ENCODE measurements at places on chromosomes 7 and 10.
A peak's percentile ranks its signal among the peaks of the same experiment; 100 is the strongest.

DNA sequence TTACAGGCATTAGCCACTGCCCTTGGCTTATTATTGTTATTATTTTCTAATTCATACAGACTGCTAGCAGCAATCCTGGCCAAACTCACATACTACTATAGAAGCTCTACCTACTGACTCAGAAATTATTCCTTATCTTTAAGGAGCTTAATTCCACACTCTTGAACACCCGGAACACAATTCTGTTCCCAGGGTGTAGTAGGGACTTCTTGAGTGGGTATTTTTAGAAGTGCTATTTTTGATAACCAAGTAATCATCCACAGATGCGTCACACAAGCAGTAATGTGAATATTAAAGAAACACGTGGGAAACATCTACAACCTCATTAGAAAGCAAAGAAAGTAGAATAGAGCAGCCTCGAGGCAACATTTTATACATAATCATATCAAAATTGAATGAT is 149.2 kb downstream of the PTEN start:
- DNase-seq = no peak

GRCh38 chr7:92095380-92095779 is 38.9 kb downstream of the CYP51A1 start:
- no peak for DNase-seq

DNA sequence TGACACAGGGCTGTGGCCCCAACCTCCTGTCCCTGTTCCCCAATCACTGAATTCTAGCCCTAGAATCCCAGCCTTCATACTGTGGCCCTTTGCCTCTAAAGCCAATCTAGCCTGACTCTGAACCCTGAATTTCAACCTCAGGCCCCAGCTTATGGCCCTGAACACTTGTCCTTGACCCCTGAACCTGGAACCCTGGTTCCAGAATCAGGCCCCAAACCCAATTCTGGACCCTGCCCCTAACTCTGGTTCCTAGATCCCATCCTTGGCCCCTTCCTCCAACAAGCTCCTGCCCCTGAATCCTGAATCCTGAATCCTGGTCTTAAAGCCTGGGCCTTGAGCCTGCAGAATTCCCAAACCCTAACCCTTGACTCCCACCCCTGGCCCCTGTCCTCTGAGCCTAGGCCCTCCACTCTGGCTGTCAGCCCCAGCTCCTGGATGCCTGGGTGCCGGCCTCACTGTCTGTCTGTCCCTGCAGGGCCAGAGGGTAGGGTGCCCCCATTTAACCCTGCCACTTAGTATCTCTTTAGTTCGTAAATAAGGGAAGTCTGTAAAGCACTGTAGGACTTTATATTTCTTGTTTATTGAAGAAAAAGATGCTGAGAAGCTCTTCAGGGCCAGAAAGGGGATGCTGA is 1.3 kb downstream of the INPP5A start:
- DNase-seq = no peak

DNA sequence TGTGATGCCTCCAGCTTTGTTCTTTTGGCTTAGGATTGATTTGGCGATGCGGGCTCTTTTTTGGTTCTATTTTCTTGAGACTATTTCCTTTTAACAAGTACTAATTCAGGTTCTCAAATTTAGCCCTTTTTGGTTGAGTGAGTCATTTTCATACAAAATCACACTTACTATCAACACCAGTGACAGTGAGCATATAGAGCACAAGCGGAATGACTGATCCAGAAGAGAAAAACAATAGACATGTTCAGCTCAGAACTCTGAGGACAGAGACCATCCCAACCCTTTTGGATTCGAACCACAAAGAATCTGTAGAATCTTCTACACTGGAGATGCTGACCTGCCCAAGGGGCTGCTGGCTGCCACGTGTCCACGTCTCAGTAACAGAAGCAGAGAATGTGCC is 56.4 kb upstream of the INSYN2A start:
- no peak for DNase-seq

GRCh38 chr7:92244808-92245486 is 767 bp downstream of the KRIT1 start:
- no peak for DNase-seq

- no peak for DNase-seq
These were observed 265.3 kb upstream of the LRGUK start for GRCh38 chr7:133861876-133862275.

GRCh38 chr10:112131996-112132395 is 51.6 kb downstream of the GPAM start:
- DNase-seq = no peak

DNA sequence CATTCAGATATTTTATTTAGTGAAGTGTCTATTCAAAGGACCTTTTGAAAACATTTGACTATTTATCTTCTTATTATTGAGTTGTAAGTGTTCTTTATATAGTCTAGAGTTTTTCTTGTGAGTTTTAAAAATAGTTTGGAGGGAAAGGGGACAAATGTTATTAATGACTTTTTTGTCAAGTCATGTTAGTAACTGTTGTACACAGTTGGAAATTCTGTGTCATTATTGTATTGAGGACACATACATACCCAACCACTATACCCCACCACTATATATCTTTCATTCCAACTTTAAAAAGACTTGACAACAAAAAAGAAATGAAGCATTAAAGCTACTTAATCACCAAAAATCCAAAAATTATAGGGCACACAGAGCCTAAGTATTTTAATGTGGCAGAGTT is 53.2 kb upstream of the OIT3 start:
- DNase-seq = no peak

GRCh38 chr7:27364344-27364758 is 121.7 kb downstream of the EVX1 start:
- no peak for DNase-seq

DNA sequence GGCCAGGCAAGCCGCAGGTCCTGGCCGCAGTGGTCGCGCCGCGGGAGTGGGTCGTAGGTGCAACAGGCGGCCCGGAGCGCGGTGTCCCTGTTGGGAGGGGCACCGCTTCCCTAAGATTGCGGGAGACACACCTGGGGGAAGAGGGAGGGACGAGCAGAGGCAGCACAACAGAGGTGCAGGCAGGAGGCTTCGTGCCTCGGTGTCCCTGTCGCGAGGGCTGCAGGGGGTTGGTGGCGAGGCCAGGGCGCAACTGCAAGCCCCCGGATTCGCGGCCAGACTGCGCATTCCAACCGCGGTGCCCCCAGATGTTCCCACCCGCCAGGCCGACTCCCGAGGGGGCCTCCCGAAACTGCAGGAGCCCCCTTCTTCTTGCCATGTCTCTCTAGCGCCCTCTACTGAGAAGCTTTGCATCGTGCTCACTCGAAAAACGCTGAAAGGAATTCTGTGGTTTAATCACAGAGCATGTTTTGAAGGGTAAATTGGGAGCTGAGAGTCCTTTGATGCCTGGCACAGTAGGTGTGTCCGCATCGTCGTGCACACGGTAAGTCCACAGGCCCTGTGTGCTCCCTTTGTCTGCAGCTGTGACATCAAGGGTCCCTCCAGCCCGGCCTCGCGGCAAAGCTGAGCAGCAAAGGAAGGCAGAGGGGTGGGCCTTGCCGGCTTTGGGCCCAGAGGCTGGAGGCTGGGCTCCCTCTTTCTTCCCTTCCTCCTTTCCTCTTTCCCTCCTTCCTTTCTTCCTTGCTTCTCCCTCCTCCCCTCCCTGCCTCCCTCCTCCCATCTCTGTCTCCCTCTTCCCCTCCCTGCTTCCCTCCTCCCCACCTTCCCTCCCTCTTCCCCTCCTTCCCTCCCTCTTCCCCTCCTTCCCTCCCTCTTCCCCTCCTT is 6.2 kb upstream of the MBL2 start:
- DNase-seq = no peak

DNA sequence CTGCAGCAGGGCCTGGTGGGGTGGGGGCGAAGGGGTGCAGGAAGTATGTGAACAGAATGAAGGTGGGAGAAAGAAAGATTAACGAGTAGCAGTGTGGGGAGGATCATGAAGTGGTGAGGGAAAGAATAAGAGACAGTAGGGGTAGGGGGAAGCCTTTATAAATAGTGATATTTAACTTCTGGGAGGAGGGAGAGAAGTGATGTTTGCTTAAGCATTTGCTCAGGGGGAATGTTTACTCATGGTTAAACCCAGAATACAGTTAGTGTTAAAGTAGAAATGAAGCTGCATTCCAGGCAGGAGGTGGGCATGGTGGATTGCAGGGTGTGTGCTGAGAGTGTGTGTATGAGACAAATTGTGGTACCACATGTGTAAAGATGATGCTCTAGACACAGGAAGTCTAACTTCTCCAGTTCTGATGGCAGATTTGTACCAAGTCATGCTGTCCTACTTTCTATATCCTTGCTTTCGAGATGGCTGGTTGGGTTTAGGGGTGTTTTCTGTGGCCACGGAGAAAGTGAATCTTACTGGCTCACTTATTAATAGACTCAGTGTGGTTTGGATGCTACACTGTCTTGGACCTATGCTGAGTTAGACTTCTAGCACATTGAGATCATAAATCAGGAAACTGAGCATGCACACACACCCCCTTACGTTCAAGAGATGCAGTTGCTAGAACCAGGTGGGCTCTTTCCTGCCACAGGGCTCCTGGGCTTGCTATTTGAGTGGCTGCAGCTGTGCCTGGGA is 10.6 kb upstream of the DNMBP start:
- no peak for DNase-seq

- peak; percentile 3 for DNase-seq
These were observed 27.3 kb downstream of the HYAL4 start for GRCh38 chr7:123871998-123872867.

- no peak for DNase-seq
These were observed 6.9 kb downstream of the SNX10 start for GRCh38 chr7:26298472-26299058.

DNA sequence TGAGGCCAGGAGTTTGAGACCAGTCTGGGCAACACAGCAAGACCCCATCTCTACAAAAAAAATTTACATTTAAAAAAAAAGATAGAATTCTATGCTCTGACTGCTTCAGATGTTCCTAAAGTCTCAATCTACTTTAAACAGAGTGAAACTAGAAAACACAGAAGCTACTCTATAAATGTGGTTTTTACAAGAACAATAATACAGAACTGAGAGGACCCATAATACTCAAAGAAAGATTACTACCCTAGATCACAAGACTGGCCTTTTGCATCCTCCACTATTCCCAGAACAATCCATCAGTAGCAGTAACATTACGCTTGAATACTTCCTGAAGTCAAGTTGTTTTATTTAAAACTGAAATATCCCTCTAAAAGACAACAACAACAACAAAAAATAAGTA is 119.4 kb downstream of the ZFAND4 start:
- DNase-seq = no peak

DNA sequence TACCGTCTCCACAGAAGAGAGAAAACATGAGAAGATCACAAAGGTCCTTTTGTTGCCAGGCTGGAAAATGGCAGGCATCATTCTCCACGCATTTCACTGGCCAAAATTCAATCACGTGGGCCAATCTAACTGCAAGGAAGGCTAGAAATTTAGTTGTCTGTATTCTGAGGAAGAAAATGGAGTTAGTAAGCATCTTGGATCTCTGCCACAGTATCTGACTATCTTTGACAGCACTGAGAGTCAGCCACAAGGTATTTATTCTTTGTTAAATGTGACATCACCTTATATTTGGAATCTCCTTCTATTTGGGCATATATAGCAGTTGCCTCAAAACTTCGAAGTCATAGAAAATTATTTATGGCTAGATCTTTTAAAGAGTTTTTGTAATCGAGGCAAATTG is 213.9 kb downstream of the NSUN6 start:
- DNase-seq = no peak

DNA sequence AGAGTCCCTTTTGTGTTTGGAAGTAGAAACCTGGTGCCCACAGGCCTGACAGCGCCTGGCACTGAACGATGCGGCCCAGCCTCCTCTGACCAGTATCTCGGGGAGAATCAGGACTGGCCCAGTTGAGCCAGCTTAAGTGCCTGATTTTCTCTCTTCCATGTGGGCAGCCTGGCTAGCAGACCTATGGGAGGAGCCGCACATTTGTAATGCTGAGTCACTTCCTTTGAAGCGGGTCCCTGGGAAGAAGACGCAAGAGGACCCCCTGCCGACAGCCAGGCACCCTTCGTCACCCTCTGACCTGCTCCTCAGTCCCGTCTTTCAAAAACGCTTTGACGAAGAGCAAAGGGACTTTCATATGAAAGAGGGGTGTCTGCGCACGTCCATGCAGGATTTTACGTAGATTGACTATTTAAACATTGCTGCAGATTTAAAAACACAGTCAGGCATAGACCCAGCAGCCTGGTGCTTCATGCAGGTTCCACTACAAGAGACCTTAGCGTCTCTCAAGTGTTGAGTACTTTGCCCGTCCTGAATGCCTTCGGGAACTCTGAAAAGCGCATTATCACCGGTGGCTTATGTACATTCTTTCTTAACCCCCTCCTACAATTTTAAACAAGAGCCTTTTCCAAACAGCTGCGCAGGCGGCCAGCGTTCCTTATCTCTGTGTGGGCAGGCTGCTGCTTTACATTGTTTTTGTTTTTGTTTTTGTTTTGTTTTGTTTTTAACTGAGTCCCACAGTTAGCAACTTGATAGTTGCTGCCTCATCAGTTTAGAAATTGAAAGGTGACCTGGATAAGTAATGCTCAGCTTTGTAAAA is 36.5 kb upstream of the AP5Z1 start:
- no peak for DNase-seq

- DNase-seq = no peak
These were observed 94.3 kb downstream of the OAT start for GRCh38 chr10:124324451-124324850.

DNA sequence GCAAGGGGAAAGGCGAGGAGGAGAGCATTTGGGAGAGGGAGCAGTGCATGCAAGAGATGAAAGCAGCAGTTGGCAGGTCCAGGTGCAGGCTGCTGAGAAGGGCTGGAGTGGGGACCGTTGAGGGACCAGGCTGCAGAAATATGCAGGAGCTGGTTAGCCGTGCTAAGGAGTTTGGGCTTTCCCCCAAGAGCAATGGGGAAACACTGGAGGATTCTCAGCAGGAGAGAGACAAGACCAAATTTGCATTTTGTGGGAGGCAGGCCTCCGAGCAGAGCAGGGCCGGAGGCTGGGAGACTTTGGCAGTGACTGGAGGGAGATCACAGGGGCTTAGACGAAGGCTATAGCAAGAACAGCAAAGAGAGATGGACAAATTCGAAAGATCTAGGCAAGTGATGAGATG is 11.8 kb downstream of the BTBD16 start:
- DNase-seq = no peak

DNA sequence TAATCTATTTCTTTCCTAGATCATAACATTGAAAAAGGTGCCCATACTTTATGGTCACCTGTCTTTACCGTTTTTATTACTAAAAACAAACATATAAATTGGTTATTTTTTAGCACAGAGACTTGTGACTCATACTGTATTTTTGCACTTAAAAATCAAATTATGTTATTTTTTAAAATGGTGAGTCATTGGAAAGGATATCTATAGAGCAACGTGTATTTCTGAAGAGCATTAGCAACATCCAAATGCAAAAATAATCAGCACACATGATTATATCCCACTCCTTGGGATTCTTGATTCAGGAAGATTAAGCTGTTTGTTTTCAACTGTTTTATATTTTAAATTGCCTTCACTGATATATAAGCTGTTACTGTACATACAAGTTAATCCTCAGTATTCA is 40.7 kb upstream of the FMC1 start:
- no peak for DNase-seq

DNA sequence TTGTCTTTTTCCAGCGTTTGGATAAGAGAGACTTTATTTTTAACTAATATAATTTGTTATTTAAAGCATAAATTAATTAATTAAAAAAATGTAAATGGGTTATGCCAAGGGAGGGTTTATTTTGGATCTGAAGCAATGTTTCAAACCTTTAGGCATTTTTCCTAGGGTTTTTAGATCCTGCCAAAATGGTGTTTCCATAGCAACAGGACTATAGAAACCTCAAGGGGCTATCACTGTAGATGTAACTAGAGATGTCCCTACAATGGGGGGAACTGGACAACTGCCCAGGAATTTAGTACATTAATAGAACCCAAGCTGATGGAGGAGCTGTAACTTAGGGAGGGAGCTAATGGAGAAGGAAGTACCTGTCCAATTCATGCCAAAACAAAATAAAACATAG is 57.3 kb downstream of the SLC39A12 start:
- DNase-seq = no peak

GRCh38 chr7:44515590-44516268 is 25.3 kb upstream of the NUDCD3 start:
- no peak for DNase-seq
